Hair follicle dermal papilla cell (primary cell): ENCODE measurements at places on chromosomes 7 and 10. TPM values are rescaled to one million over a fixed set of nuclear protein-coding genes. Genes with fewer than 3 reads are reported as not detected.

Gene PAPOLB
- total RNA-seq = under 0.01 and 0.16 TPM in 2 replicates

Gene DGKB
- total RNA-seq = 0.32 and 0.97 TPM in 2 replicates

Gene PNLIP
- not detected in 2 replicates for total RNA-seq

Gene ZP3
- total RNA-seq = 1.6 and 2.3 TPM in 2 replicates

Gene CYP26A1
- total RNA-seq = not detected in 2 replicates

Gene CYP3A7
- not detected in 2 replicates for total RNA-seq

Gene CLDN4
- total RNA-seq = 0.16 and 0.24 TPM in 2 replicates

Gene ZDHHC6
- 18.0 and 31.0 TPM in 2 replicates for total RNA-seq

Gene C10orf62
- 0.49 TPM in 1 of 2 replicates, not detected in the other for total RNA-seq

Gene INPP5A
- total RNA-seq = 25.5 and 25.8 TPM in 2 replicates

Gene TMEM139
- total RNA-seq = not detected in 2 replicates

Gene ZNF518A
- 13.1 and 20.3 TPM in 2 replicates for total RNA-seq

Gene KCNH2
- total RNA-seq = 0.16 TPM in 1 of 2 replicates, not detected in the other
